Activated naive CD8-positive, alpha-beta T cell treated with anti-CD3 and anti-CD28 coated beads, Interleukin-2, amount 10 ng/mL, durations not matched to agents 7 days and 5 days (primary cell): ENCODE measurements at places on chromosomes 6 and 20. TPM values are rescaled to one million over a fixed set of nuclear protein-coding genes. Genes with fewer than 3 reads are reported as not detected.

- no peak for DNase-seq
- H3K27me3 ChIP-seq: peaks cover 26% of the 10 kb centered on the region
- H3K27ac ChIP-seq: no peak overlapping the region
- H3K4me1 ChIP-seq: no peaks in the 10 kb centered on the region
Measured at GRCh38 chr6:32369660-32370059, 2.0 kb downstream of the TSBP1 start.

GRCh38 chr6:144148886-144149285, 1.4 kb upstream of the STX11 start:
- DNase-seq: no peak
- H3K36me3 ChIP-seq: peaks cover 6% of the 10 kb centered on the region
- H3K27ac ChIP-seq: no peak overlapping the region
- H3K4me3 ChIP-seq: no peak overlapping the region
- no peaks in the 10 kb centered on the region for H3K27me3 ChIP-seq

GRCh38 chr6:68572975-68573374, 62.1 kb upstream of the ADGRB3 start:
- no peaks in the 10 kb centered on the region for H3K36me3 ChIP-seq
- no peak overlapping the region for H3K4me3 ChIP-seq
- no peak for DNase-seq
- peaks cover 3% of the 10 kb centered on the region for H3K27me3 ChIP-seq
- no peaks in the 10 kb centered on the region for H3K4me1 ChIP-seq
- H3K27ac ChIP-seq: no peak overlapping the region

The CTAGE9 gene
- not detected for total RNA-seq

- no peak overlapping the region for H3K4me3 ChIP-seq
- no peaks in the 10 kb centered on the region for H3K4me1 ChIP-seq
- no peaks in the 10 kb centered on the region for H3K36me3 ChIP-seq
- no peaks in the 10 kb centered on the region for H3K27me3 ChIP-seq
Measured at GRCh38 chr20:10984913-10985312, 311.1 kb upstream of the JAG1 start.

DNA sequence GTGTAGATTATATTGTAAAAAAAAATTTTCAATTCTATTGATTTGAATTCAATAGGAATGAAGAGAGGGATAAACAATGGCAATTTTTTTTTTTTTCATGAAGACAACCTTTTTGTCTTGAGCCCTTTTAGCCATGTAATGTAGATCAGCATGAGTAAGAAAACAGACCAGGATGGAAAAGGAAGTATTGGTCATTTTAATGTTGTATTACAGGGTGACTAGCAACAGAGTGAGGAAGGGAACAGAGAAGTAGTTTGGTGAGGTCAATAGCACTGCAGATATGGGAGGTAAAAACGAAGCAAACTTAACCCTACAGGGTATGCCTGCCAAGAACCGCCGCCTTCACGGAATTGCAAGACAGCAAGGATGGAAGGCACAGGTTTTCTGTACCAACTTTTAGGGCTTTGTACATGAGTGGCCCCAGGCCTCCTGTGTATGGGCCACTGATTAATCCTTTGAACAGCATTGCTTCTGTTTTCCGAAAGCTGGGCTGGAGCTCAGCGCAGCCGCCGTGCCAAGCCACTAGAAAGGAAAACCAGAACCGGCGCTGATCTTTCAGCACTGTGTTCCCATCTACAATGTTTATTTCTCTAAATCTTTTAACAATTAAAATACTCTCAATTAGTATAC, 383.7 kb downstream of the CENPW start:
- H3K27me3 ChIP-seq: no peaks in the 10 kb centered on the region
- H3K4me3 ChIP-seq: no peak overlapping the region
- no peak overlapping the region for H3K27ac ChIP-seq

GRCh38 chr20:25296094-25297093, 48.5 kb downstream of the PYGB start:
- no peaks in the 10 kb centered on the region for H3K27me3 ChIP-seq
- peak; percentile 44 for DNase-seq
- no peaks in the 10 kb centered on the region for H3K4me1 ChIP-seq
- H3K4me3 ChIP-seq: no peak overlapping the region
- H3K36me3 ChIP-seq: peaks cover 2% of the 10 kb centered on the region

The PABPC1L gene
- 87.0 TPM for total RNA-seq

The SNAP91 gene
- total RNA-seq: not detected

DNA sequence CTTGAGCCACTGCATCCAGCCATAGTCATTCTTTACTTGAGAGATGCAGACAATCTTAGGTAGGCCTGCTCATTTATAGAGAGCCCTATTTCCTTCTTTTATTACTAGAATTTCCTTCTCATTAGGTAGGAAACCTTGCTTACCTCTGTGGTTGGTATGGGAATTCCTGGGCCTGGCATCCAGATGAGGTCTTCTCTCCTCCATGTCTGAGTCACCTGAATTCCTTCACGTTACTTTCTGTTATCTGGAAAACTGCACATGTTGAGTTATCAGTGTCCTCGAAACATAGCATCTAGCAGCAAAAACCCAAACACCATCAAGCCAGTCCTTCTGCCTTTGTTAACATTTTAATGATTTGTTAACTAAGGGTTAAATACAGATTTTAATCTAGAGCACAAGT, 2.2 kb downstream of the ZNFX1 start:
- peaks cover 41% of the 10 kb centered on the region for H3K4me1 ChIP-seq
- H3K27me3 ChIP-seq: no peaks in the 10 kb centered on the region
- no peak for DNase-seq
- peak overlapping the region; percentile 99 for H3K4me3 ChIP-seq

The DAAM2 gene
- not detected for total RNA-seq

- H3K4me1 ChIP-seq: peaks cover 28% of the 10 kb centered on the region
- DNase-seq: no peak
- H3K4me3 ChIP-seq: no peak overlapping the region
- H3K36me3 ChIP-seq: peaks cover 9% of the 10 kb centered on the region
- no peaks in the 10 kb centered on the region for H3K27me3 ChIP-seq
Measured at GRCh38 chr6:31676322-31676903, 4.5 kb downstream of the LY6G5C start.

DNA sequence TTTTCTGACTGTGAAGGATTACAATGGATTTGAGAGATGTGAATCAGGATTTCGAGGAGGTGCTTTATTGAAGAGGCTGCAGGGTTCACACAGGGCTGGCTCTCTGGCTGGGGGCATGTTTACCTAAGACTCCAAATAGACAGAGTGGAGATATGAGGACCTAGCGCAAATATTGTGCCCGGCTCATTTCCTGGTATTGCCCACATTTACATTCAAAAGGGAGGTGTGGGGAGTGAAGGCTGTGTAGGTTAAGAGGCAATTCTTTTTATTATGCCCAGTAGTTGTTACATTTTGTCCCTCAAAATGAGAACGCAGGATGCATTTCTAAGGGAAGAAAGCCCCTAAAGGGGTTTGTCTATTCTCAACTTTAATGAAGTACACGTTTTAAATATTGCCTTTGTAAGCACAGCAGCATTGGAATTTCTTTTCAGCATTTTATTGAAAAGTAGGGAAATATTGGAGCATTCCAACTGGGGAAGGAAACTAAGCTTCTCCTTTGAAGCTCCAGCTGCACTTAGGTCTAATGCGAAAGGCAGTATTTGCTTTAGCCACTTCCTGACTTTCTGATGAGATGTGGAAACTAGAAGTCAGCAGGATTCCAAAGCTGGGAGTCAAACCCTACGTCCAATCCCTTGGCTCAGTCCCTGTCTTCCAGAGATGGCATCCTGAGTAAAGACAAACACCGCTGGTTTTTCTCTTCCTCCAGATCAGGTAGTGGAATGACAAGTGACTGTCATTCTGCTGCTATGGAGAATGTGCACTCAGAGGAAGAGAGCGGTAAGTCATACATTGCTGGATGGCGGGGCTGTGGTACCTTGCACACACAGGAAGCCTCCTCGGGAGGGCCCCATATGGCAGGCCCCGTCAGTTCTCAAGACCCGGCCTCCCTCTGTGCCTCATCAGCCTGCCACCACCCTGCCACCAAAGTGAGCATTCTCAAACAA, 70.7 kb downstream of the MYB start:
- H3K4me3 ChIP-seq: no peak overlapping the region
- H3K36me3 ChIP-seq: no peaks in the 10 kb centered on the region
- DNase-seq: no peak
- H3K4me1 ChIP-seq: no peaks in the 10 kb centered on the region
- no peaks in the 10 kb centered on the region for H3K27me3 ChIP-seq
- no peak overlapping the region for H3K27ac ChIP-seq

- no peaks in the 10 kb centered on the region for H3K27me3 ChIP-seq
- peaks cover 11% of the 10 kb centered on the region for H3K4me1 ChIP-seq
- DNase-seq: no peak
Measured at GRCh38 chr6:166485651-166486535, 100.6 kb downstream of the RAMACL start.

The SCRT2 gene
- not detected for total RNA-seq

DNA sequence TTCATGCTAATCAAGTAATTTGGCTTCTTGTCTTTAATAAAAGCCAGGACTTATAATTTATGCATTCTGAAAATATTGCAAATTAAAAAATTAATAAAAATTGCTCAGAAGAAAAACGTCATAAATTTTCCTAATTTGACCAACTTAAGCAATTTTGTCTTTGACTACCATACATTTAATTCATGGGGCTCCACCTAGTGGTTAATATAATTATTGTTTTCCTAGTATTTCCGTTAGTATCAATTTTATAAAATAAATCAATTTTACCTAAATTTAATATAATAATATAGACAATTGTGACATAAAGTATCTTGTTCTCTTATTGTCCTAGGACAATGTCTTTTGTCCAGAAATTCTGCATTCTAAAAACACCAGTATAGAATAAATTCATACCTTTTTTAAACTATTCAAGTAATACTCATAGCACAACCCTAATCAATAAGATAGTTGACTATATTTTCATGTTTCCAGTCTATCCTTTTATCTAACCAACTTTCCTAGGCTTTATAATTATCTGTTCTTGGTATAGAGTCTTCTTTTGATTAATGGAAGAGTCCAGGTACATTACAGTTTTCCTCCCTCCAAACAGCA, 319.9 kb downstream of the TRDN start:
- no peak for DNase-seq
- no peak overlapping the region for H3K4me3 ChIP-seq
- no peaks in the 10 kb centered on the region for H3K4me1 ChIP-seq
- no peaks in the 10 kb centered on the region for H3K36me3 ChIP-seq
- no peaks in the 10 kb centered on the region for H3K27me3 ChIP-seq
